ENCODE measurements at places on chromosomes 4 and X.

DNA sequence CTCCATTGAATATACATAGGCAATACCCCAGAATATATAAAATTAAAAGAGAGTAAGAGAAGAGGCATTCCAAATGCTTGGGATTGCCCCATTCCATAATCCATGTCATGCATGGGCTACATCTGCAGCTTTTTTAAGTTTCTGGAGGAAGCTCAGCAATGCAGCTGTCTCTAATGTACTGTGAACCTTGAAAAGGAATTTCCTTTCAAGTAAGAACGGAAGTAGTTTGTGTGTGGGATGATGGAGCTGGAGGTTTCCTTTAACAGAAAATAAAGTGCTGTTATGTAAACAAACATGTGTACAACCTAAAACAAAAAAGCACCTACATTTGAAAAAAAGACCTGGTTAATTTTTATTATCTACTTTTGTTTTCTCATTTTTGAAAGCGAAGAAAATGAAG is 303.5 kb downstream of the BMPR1B start:
- DNase-seq: no peak

DNA sequence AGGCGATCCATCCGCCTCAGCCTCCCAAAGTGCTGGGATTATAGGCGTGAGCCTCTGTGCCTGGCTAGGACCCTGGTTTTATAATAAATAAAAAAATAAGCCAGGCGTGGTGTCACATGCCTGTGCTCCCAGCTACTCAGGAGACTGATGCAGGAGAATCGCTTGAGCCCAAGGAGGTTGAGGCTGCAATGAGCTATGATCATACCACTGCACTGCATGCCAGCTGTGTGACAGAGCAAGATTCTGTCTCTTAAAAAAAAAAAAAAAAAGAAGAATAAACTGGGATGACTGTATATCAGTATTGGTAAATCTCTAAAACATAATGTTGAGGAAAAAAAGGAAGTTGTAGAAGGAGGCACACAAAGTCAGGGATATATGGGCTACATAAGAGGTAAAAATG is 45.7 kb upstream of the SLC34A2 start:
- no peak for DNase-seq

DNA sequence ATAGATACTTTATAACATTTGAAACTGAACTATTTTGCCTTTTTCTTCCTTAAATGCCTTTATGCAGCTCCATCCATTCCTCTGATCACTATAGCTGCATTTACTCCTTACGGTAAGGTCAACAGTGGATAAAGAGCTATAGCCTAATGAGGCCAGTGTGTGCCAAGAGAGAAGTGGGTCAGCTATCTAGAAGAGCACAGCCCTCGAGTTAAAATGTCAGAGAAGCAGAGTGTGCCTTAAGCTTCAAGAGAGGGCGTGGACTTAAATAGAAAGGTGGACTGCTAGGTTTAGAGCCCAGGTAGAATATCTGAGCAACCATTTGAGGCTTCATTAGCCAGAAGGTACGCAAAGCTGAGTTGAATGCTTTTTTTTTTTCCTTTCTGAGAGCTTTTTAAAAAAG is 347.4 kb downstream of the BMPR1B start:
- DNase-seq: no peak

GRCh38 chrX:110462957-110463356 is 104.3 kb downstream of the RTL9 start:
- no peak for DNase-seq

DNA sequence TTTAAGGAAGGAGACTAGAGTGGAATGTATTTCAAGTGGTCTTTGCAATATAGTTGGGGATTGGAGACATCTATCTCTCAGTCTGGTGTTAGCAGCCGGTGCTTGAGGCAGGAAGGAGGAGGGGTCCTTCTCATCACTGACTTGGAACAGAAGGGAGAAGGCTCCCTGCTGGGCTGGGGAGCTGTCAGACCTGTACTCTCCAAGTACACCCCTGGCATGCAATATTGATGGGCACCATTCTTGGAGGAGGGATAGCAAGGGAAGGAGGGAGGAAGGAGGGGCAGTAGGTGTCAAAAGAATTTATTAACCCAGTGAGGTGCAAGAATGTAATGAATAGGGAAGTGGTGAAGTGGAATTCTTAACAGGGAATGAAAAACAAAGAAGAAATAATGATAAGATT is 338.8 kb downstream of the UNC5C start:
- DNase-seq: no peak

DNA sequence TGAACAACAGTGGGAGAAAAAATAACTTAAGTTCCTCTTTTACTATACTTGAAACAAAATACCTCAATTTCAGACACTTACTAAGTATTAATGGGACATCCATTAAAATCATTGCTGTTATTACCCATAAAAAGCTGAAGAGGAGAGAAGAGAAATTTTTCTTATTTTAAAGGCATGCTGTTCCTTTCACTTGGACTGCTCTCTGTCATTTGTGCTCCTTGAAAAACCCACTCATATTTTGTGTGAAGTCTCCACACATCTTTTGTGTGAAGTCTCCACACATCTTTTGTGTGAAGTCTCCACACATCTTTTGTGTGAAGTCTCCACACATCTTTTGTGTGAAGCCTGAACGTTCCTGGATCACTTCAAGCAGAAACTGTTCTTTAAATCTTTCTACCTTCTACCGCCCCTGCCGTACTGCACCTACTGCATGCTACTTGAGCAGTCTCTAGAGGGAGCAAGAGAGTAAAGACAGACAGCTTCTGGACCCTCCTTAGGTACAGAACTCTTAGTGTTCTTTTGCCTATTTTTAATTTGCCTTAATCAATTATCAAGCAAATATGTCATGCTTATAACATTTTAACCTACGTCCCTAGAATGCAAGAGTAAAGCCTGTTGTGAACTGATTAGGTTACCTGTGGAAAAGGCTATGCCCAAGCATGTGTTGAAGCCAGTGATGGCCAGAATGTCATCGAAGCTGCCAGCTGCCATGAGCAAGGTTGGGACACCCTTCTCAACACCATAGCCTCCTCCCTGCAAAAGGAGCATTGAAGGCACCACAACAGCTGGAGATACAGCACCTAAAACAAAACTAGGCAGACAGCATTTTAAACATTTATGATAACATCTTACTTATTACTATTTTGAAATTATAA is 27.1 kb upstream of the SLC9B1 start:
- no peak for DNase-seq

- DNase-seq: no peak
These were observed 18.8 kb downstream of the MSN start for GRCh38 chrX:65686236-65686635.

DNA sequence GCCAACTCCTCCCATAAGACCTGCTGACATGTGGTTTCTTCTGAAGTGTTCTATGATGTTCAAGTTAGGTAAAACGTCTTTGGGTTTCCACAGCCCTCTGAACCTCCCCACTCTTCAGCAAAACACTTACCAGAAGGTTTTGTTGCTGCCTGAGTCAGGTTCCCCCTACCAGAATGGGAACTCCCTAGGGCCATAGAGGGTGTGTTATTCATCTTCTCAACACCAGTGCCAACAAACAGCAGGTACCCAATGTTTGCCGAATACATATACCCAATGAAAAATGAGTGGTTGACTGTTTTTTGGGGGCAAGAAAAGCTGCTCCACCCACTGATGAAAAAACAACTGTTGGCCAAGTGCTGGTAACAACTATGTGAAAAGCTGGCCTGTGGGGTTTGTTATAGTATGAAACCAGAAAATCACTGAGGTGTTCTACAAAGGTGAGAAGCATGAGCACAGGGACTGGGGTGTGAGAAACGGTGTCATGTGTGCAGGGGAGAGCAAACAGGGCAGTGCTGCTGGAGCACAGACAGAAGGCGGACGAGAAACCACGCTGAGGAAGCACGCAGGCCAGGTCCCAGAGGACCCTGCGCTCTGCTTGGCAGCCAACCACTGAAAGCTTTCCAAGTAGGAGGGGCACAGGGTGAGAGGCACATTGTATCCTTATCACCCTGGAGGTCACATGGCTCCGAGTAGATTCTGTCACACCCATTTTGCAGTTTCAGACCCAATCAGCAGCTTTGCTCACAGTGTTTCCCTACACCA is 28.8 kb downstream of the ATP8A1 start:
- DNase-seq: no peak

GRCh38 chr4:97720869-97721432 is 422.3 kb downstream of the STPG2 start:
- no peak for DNase-seq

DNA sequence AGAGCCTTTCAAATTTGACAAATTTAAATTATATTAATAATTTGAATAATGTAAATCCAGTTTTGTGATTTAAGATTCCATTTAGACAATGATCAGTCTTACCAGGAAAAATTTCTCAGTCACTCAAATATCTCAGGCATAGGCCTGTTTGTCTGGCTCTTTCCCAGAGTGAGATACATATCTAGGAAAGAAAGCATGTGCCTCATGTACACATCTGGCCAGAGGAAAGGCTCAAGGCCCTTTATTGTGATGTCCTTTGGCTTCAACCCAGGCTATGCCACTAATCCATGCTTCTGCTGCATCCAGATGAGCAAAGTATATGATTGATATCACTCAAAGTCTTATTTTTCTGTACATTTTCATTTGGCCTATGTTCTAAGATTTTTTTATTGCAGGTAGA is 473.3 kb upstream of the ADGRL3 start:
- DNase-seq: no peak

DNA sequence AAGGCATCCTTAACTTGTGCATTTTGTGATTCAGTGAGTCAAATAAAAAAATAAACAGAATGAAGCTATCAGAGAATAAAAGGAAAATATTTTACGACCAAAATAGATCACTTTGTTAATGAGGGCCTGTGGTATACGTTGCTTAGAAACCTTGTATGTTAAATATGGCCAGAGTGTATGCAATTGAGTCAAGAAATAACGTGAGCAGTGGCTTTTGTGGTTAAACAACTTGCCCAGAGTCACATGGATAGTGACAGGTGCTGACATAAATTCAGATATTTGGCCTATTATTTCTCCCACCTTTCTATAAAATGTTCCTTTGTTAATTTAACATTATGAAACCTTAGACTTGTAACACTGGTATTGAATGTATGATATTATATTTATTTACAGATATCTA is 393.4 kb downstream of the PABPC4L start:
- DNase-seq: no peak

GRCh38 chrX:9865804-9866472 is 79.7 kb downstream of the SHROOM2 start:
- no peak for DNase-seq

- no peak for DNase-seq
These were observed 55.9 kb downstream of the TRIM2 start for GRCh38 chr4:153260132-153260531.

- no peak for DNase-seq
These were observed 4.2 kb upstream of the OTUD5 start for GRCh38 chrX:48961585-48962091.

DNA sequence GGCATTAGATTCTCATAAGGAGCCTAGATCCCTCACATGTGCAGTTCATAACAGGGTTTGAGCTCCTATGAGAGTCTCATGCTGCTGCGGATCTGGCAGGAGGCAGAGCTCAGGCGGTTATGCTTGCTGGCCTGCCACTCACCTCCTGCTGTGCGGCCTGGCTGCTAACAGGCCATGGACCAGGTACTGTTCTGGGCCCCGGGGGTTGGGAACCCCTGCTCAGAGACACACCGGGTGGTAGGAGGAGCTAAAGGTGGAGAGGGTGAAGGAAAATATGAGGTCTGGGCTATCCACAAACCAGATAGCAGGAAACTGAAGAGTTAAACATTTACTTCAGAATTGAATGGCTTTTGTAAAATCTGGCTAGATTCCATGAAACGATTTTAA is 5.9 kb upstream of the F11 start:
- DNase-seq: no peak

GRCh38 chrX:91434351-91435168 is at the start of gene PABPC5:
TSS of gene PABPC5 (plus strand) at chrX:91434839. CDS start at chrX:91435578, 739 bp downstream.
- peak; percentile 85 for DNase-seq
